Sigmoid colon (tissue), 7 donors: ENCODE measurements at places on chromosomes 7 and 10.

GRCh38 chr10:7722927-7723529 lies 19.9 kb downstream of the ITIH2 start:
- no peak for DNase-seq

- DNase-seq: no peak
Measured at GRCh38 chr7:93973134-93973533, 31.0 kb downstream of the BET1 start.

GRCh38 chr7:155988416-155988815 lies 176.2 kb upstream of the SHH start:
- DNase-seq: no peak

GRCh38 chr7:32658467-32658869 lies 163.2 kb downstream of the AVL9 start:
- DNase-seq: no peak

DNA sequence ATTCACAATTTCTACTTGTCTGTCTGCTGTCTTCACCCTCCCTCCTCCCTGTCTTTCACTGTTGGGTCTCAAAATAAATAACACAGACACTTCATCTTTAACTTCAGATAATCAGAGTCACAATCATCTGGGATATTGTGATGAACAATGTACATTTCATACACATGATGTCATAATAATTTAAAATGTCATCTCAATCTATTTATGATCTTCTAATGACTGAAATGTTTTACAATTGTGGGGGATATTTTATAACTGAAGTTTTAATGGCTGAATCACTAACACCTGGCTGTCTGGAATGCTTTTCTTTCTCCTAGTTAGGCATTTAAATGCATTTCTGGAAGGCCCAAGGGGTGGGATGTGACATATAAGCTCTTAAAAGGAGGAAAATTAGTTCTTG lies 859.8 kb downstream of the LRMDA start:
- no peak for DNase-seq

- DNase-seq: no peak
Measured at GRCh38 chr10:113411456-113411855, 141.4 kb upstream of the HABP2 start.

GRCh38 chr10:788796-789748 lies 99.6 kb upstream of the DIP2C start:
- DNase-seq: peak; percentile 94

DNA sequence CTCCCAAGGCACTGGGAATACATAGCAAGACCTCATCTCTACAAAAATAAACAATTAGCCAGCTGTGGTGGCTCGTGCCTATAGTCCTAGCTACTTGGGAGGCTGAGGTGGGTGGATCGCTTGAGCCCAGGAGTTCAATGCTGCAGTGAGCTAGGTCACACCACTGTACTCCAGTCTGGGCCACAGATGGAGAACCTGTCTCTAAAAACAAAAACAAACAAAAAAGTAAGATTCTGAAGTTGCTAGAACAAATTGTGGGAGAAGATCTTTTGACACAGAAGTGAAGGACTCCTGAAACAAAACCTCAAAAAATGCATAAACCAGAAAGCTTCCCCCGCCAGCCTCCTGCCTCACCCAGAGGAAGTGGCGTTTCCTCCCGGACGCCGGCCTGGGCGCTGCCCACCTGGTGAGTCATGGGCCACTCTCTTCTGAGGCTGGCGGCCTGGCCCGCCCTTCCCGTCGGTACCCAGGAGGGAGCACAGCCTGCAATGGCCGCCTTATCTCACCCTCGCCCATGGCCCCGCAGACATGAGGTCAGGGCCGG lies 25.4 kb upstream of the ELN start:
- no peak for DNase-seq

DNA sequence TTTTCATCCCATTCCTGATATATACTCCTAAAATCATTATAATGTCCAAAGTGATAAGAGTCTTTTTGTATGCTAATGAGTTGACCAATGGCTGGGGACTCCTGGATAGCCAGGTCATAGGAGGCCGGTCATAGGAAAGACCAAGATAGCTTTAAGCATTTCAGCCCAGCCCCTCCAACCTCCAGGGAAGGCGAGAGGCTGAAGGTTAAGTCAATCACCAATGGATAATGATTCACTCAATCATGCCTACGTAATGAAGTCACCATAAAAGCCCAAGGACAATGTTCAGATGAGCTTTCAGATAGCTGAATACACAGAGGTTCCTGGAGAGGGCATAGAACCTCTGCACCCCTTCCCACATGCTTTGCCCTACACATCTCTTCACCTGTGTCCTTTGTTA lies 75.7 kb downstream of the VWDE start:
- DNase-seq: no peak

DNA sequence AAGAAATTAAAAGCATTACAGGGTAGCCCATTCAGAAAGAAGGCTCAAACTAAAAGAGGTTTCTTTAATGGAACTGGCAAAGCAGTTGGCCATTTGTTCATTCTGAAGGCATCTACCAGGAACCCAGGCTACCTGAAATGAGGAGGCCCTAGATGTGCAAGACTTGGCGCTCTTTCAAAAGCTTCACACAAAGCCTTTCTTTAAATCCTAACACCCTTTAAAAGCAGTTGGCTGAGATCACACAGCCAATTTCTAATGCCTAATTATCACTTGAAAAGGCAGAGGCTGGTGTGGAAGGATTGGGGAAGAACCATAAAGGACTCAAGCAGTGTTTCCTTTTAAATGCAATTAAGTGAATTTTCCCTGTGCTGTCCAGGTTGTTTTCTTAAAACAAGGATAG lies 23.2 kb downstream of the PPP1R17 start:
- DNase-seq: no peak

- no peak for DNase-seq
Measured at GRCh38 chr7:114889646-114890285, 32.1 kb upstream of the MDFIC start.

DNA sequence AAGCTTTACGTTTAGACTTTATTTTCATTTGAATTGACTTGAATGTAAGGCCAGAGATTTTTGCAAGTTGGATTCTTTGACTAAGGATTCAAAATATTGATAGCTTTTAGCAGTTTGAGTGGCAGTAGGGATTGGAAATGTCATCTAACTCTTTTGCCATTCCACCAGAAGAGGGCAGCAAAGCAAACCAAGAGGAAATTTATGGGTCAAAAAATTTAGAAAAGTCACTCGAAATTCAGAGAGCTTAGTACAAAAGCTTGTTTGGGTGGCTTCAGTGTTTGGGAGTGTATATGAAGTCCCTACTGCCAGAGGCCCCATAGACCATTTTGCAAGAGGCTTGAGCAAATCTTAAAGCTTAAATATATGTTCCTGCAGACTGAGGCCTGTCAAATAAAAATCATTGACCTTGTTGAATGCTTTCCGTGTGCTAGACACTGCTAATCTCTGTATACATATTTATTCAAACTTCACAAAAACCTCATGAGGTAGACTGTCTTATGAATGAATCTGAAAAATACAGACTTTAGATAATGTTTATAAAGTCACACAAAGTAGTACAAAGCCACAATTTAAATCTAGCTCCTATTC lies 44.6 kb upstream of the RSBN1L start:
- no peak for DNase-seq

DNA sequence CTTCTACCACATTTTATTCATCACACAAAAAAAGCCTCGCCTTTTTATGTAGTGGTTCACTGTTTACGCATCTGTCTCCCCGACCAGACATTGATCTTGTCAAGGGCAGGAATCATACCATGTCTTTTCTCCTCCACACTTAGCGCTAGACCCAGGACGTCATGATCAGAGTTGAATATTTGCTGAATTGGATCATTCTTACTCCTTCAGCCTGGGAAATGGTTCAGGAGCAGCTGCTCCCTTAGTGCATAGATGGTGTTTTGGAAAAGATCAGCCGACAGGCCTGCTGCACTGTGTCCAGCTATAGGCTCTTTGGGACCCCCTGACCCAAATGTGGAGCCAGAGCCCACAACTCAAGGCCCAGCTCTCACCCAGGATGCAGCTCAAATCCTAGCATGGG lies 249.1 kb upstream of the TMEM72 start:
- no peak for DNase-seq

DNA sequence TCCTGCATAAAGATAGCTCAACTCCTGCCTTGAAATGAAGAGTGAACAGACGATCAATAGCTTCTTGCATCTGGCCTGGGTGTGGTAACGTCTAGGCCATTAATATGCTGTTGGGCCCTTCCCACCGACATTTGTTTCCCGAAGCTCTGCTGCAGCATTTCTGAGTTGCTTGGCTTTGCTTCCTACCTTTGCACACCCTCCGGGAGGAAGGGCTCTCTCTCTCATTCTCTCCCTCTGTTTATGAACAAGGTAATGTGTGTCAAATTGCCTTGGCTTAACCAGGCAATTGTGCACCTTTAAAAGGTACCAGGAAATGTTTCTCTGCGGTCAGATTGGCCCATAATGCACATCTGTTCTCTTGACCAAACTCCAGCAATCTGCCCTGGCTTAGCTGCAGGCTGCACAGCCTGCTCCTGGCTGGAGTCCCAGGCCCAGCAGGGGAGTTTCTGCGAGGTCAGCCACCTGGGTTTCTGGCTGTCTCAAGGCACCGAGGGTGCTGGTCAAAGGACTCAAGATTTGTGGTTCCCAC lies 223.7 kb downstream of the SNX10 start:
- no peak for DNase-seq

DNA sequence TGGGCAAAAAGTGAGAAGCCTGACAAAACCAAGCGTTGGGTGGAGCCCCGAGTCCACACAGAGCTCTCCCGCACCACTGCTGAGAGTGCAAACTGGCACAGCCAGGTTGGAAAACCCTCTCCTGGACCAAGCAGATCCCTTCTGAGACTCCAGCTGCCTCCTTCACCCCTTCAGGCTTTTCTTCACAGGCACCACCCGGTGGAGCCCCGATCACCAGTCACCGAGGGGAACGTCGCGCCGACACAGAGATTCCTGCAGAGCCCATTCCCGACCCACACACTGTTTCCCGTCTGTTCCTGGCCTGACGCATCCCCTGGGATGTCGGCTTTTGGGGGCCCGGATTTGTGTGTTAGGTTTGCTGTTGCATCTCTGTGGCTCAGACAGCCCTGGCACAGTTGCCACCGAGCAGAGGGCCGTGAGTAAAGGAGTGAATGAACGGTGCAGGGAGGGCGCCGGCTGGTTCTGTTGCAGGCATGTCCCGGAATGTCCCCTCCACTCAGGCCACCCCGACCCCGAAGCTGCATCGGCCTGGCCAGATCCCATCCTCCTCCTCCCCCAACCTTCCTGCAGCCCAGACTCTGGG lies 51.0 kb upstream of the INPP5A start:
- DNase-seq: no peak

- DNase-seq: no peak
Measured at GRCh38 chr7:155294511-155294778, 3.2 kb upstream of the INSIG1 start.

- DNase-seq: no peak
Measured at GRCh38 chr7:10731253-10731773, 242.4 kb upstream of the PHF14 start.

GRCh38 chr10:74598891-74599566 lies 227.4 kb upstream of the KAT6B start:
- DNase-seq: no peak

DNA sequence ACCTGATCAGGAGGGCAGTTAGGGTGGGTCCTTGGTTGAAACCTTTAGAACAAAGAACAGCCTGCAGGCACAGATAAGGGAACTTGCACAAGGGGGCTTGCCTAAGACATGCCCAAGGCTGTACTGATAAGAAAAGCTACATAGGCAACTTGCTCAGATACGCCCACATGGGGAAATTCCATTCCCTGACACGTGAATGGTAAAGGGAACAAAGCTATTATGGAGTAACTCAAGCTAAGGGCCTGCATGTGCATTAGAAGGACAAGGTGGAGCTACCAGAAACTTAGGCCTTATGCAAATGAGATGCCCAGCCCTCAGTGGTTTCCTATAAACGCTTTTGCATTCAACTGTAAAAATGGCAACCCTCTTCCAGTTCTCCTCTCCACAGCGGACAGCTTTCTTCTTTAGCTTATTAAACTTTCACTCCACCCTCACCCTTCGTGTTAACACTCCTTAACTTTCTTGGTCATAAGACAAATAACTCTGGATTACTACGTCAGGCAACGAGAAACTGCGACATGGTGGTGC lies 1192.1 kb upstream of the CELF2 start:
- DNase-seq: no peak

- no peak for DNase-seq
Measured at GRCh38 chr7:105874055-105874454, 2.3 kb downstream of the ATXN7L1 start.

DNA sequence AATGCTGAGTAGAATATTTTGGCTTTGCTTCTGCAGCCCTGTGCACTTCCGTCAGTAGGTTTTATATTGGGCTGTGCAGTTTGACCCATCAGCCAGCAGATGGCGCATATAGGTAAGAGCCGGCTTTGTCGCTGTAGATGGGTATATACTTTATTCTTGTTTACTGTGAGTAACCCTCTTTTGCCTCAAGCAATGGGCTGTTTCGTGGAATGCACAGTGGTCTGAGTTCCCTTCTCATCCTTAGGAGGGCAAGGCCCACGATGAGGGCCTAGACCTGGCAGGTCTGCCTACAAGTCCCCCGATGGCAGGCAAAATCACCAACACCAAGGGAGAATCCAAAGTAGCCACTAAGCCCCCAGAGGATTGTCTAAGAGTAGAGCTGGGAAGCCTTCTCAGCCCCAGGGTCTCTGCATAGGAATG lies 1002.9 kb upstream of the KCND2 start:
- DNase-seq: peak; percentile 57

- DNase-seq: peak; percentile 72
Measured at GRCh38 chr10:17025444-17026295, 103.9 kb downstream of the CUBN start.

- peak; percentile 87 for DNase-seq
Measured at GRCh38 chr10:4514445-4515108, 311.4 kb upstream of the AKR1E2 start.

DNA sequence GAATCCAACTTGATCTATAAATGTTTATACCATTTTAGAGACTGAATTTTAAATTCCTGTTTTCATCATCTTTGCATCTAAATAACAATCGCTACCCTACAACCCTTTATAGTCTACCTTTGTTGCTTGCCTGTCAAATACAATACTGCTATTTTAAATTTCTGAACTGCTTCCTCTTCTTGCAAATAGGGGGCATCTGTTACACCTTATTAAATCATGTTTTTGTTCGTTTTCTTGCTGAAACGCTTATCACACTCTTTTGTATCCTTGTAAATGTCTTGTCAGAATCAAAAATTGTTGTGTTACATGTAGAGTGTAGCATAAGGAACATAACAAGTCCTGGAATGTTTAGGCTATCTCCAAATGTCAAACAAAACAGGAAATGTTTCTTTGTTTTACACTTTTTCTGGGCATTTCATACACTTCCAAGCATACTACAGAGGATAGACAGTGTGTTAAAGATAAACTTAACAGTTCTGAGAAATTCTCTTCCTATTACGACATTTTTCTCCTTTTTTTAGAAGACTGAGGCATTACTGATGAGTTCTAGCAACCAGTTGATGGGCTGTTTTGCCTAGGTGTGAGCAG lies 281.3 kb downstream of the GPR158 start:
- no peak for DNase-seq
